ENCODE measurements at places on chromosomes 3 and 15.

- no peak for DNase-seq
Measured at GRCh38 chr15:60418096-60418495, 20.3 kb upstream of the ANXA2 start.

DNA sequence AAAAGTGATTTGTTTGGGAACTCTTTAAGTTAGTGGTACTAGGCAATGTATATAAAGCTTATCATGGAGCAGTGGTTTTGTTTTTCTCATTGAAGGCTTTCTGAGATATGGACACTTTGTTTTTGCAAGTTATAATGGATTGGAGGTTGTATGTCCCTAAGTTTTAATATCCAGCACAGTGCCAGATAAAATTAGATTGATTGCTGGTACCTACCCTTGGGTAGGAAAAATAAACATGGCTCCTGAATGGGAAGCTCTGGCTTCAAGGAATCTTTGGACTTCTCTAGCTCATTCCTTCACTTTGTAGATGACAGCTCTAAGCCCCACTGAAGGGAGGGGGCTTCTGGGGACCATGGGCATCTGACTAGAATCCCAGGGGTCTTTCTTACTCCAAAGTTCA, 81.8 kb upstream of the SKOR1 start:
- no peak for DNase-seq

- no peak for DNase-seq
Measured at GRCh38 chr3:54570008-54570407, 357.9 kb downstream of the LRTM1 start.

GRCh38 chr3:128011140-128011539, 41.1 kb upstream of the SEC61A1 start:
- DNase-seq, result no peak

GRCh38 chr3:132879656-132880055, 157.4 kb upstream of the NPHP3 start:
- DNase-seq, result no peak

DNA sequence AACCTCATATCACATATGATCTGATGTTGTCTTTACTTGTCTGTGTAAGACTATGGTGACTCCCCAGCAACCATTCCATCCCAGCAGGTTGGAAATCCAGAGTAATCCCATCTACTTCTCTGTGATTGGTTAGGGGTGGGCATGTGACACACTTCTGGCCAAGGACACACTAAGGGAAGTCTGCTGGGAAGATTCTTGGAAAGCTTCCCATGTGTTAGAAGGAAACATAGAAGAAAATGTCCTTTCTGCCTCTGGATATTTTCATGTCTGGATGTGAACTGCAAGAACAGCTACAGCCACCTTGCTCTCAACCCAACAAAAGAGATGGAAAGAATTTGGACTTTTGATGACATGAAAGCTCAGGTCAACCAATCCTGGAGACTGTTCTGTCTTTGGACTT, 2.6 kb upstream of the UBE2Q2 start:
- DNase-seq, result no peak

- DNase-seq, result no peak
Measured at GRCh38 chr3:2944628-2945027, 165.5 kb downstream of the IL5RA start.

- DNase-seq, result no peak
Measured at GRCh38 chr3:95715128-95715527, 1099.3 kb upstream of the EPHA6 start.

GRCh38 chr3:73502609-73503583, 121.8 kb downstream of the PDZRN3 start:
- peak; percentile 23 for DNase-seq

Data from stimulated activated CD4-positive, alpha-beta T cell treated with anti-CD3 and anti-CD28 coated beads, Interleukin-1b, Interleukin-23, amount 100 ng/mL, for 1 hour (primary cell).